Glutamatergic neuron (in vitro differentiated cells): ENCODE measurements at places on chromosomes 6 and 20.
A peak's percentile ranks its signal among the peaks of the same experiment; 100 is the strongest.

DNA sequence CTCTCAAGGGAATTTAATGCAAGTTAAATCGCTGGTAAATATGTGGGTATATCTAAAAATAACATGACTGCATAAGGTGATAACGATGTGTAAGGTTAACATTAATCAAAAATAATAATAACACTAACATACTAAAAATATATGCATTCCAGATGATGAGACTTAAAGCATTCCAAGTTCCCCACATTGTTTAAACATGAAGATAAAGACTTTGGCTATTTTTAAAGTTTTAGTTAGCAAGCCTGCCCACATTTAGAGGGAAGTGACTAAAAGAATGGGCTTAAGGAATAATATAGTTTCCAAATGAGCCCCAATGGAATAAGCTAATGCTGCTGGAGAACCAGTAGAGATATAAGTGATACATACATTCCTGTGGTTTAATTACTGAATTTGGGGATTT lies 941.3 kb downstream of the TBC1D32 start:
- H3K4me1 ChIP-seq, result no peaks in the 10 kb centered on the region
- H3K27ac ChIP-seq, result no peak overlapping the region
- H3K36me3 ChIP-seq, result no peaks in the 10 kb centered on the region
- H3K27me3 ChIP-seq, result no peaks in the 10 kb centered on the region
- no peak for DNase-seq

GRCh38 chr6:2865694-2866151 lies 24.1 kb upstream of the SERPINB1 start:
- H3K27me3 ChIP-seq, result peaks cover 4% of the 10 kb centered on the region
- DNase-seq, result no peak
- H3K4me3 ChIP-seq, result no peak overlapping the region
- H3K4me1 ChIP-seq, result peaks cover 2% of the 10 kb centered on the region
- H3K27ac ChIP-seq, result no peak overlapping the region

DNA sequence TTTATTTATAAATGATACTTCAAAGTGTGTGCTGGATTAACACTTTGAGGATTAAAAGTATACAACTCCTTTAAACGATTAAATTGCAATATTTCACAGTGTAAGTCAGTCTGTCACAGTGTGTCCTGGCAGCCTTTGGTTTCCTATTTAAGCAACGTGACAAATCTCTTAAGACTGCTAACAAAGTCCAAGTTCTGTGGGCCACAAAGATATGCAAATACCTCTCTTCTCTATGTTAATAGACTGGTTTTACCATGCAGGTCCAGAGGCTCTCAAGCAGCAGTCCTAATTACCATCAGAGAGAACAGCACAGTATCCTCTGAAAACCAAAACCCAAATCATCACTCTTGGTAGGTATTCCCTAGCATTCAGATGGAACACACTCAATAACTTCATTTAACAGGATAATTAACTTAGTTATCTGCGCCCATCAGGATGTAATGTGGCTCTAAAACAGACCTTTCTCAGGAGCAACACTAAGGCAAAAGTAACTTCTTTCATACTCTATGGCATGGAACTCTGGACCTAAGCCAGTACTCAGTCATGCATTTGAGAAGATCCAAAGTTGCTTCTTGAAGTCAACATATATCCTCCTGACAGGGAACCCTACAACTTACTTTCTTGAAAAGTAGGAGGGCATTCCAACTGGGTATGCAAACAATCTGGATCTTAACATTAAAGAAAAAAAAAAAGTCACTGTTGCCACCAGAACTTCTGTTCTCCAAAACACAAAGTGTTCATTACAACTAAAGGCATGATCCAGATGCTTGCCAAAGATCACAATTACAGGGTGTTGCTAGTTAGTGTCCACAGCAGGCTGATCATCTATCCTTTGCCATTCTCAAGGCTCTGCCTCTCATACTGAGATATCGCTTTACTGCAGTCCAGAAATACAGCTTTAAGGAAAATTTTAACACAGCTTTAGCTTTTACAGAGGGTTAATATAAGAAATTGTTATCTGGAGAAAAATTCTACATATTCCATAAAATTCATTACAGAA lies 53.2 kb downstream of the MAN1A1 start:
- no peak overlapping the region for H3K27ac ChIP-seq
- H3K36me3 ChIP-seq, result no peaks in the 10 kb centered on the region
- H3K4me1 ChIP-seq, result peaks cover 2% of the 10 kb centered on the region
- no peak for DNase-seq
- H3K4me3 ChIP-seq, result no peak overlapping the region
- H3K27me3 ChIP-seq, result no peaks in the 10 kb centered on the region

GRCh38 chr6:108168501-108169463 lies 3.0 kb downstream of the NR2E1 start:
- H3K4me3 ChIP-seq, result no peak overlapping the region
- H3K36me3 ChIP-seq, result no peaks in the 10 kb centered on the region
- no peak overlapping the region for H3K27ac ChIP-seq
- DNase-seq, result peak; percentile 73
- peaks cover 47% of the 10 kb centered on the region for H3K27me3 ChIP-seq

DNA sequence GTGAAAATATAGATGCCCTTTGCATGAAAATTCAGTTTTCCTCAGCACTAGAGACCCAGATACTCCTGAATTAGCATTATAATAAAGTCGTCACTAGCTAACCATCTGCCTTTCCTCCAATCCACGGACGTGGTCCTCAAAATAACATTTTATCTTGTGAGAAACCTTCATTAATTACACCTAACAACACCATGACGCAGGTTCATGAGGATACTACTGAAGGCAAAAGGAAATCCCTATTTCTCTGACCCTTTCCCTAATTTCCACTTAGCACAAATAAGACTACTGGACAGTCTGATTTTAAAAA lies 1.3 kb upstream of the PNISR start:
- peaks cover 28% of the 10 kb centered on the region for H3K4me1 ChIP-seq
- H3K4me3 ChIP-seq, result peak overlapping the region; percentile 93
- H3K27ac ChIP-seq, result peak overlapping the region; percentile 99
- H3K27me3 ChIP-seq, result peaks cover 5% of the 10 kb centered on the region
- no peak for DNase-seq
- H3K36me3 ChIP-seq, result no peaks in the 10 kb centered on the region

DNA sequence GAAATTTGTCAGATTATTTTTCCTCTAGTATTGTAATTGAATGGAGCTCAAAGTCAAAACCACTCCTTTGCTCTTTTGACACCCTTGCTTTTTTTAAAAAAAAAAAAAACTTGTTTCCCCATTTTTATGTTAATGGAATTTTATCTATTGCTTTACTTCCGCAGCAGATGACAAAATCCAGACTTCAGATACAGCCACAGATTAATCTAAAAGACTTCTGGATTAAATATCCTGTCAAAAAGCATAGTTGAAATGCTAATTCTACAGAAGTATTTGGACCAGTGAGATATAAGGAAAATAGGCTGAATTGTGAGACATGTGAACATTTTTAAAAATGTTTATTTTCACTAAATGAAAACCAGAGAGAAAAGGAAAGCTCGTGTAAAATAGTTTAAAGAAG lies 341.4 kb downstream of the BMP2 start:
- no peak for DNase-seq
- H3K4me3 ChIP-seq, result no peak overlapping the region
- no peaks in the 10 kb centered on the region for H3K27me3 ChIP-seq
- no peaks in the 10 kb centered on the region for H3K4me1 ChIP-seq
- H3K27ac ChIP-seq, result no peak overlapping the region

- H3K4me3 ChIP-seq, result peak overlapping the region; percentile 91
- peak; percentile 82 for DNase-seq
Measured at GRCh38 chr20:63520934-63521601, 503 bp downstream of the PPDPF start.

GRCh38 chr6:46819561-46819960 lies 26.4 kb downstream of the MEP1A start:
- H3K27ac ChIP-seq, result no peak overlapping the region
- H3K27me3 ChIP-seq, result no peaks in the 10 kb centered on the region
- DNase-seq, result no peak
